Central memory CD4-positive, alpha-beta T cell (primary cell): ENCODE measurements at places on chromosomes 1 and 21.

DNA sequence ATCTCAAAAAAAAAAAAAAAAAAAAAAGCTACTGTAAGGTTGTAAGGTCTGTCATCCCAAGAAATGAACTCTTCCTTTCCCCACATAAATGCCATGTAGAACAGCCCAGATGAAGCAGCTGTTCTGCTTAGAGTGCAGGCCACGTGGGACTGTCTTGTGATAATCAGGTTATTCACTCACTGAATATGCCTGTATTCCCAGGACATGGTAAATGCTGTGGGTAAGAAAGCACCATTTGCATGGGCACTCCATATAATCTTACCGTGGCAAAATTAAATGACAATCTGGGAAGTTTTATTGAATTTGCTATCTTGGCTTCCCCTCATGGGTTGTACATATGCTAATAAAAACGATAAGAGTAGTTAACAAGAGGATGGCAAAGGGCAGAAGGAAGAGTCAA, 13.8 kb downstream of the RGS5 start:
- no peak for DNase-seq

- no peak for DNase-seq
Observed at GRCh38 chr1:116808200-116808847, 54.1 kb downstream of the CD2 start.

GRCh38 chr1:171588230-171588629, 33.8 kb upstream of the MYOCOS start:
- no peak for DNase-seq

- DNase-seq, result no peak
Observed at GRCh38 chr1:20124456-20125057, 5.2 kb upstream of the PLA2G2D start.

DNA sequence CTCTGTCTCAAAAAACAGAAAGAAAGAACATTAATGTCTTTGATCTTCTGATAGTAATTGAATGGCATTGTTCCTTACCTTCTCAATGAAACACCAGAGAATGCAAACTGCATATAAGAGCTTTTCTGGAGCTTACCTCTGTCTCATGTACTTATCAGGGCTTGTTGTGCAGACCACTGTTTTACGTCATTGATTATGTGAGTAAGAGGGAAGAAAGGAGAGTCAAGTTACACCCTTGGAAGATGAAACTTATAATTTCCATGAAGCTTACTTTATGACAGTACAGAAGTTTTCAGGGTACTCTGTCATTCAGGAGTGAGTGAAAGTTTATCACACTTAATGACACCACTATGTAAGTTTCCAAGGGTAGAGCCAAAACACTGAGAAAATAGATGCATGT, 49.0 kb upstream of the MAB21L3 start:
- DNase-seq, result no peak

DNA sequence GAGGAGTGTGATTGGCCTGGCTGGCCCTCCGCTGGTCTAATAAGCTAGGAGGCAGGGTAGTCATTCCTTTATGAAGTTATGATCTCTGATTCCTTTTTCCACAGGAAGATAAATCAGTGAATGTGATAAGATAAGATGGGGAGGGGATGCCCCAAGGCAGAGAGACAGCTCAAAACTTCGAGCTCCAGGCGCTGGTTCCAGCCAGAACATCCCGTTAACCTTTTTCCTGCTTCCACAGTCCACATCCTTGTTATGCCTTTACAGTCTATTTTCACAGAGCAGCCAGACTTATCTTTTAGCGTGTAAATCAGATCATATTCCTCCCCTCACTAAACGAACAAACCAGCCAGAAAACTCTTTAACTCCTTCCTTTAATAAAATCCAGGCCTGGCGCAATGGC, 38.5 kb upstream of the BMP8B start:
- DNase-seq, result no peak

GRCh38 chr1:156504438-156504813, 3.9 kb upstream of the MEF2D start:
- no peak for DNase-seq

GRCh38 chr1:89780721-89781120, 40.1 kb upstream of the LRRC8D start:
- no peak for DNase-seq

- DNase-seq, result peak; percentile 51
Observed at GRCh38 chr1:40143891-40144575, 17.2 kb upstream of the RLF start.

- DNase-seq, result no peak
Observed at GRCh38 chr1:58072450-58072849, 474.1 kb downstream of the OMA1 start.

- no peak for DNase-seq
Observed at GRCh38 chr1:221695301-221695700, 46.6 kb downstream of the DUSP10 start.

DNA sequence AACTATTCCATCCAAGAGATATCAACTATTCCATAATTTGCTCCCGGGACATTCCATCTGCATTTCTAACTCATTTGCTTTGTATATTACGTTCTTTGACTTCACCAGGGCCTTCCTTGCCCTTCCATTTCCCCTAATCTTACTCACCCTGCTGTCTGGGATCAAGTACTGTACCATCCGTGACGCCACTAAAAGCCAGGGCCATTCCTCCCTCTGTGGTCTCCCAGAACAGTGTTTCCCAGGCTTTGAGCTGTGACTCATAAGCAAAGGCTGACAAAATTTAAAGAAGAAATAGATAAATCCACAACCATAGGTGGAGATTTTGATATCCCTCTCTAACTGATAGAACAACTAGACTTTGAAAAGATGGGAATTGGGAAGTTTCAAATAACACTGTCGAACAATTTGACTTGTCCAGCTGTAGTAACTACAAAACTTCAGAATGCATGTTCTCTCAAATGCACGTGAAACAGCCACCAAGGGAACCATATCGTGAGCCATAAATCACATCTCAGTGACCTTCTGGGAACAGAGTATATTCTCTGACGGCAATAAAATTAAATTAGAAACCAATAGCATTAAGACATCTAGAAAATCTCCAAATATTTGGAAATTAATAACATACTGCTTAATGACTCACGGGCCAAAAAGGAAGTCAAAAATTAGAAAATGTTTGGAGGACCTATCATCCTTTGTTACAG, 501.0 kb downstream of the SETD4 start:
- no peak for DNase-seq

- no peak for DNase-seq
Observed at GRCh38 chr1:938711-939489, 15.2 kb downstream of the SAMD11 start.

GRCh38 chr1:183604038-183604808, 14.0 kb upstream of the NCF2 start:
- DNase-seq, result no peak

- DNase-seq, result no peak
Observed at GRCh38 chr1:87968197-87968955, 639.7 kb downstream of the LMO4 start.

- DNase-seq, result no peak
Observed at GRCh38 chr1:99600782-99601181, 45.1 kb upstream of the PALMD start.

DNA sequence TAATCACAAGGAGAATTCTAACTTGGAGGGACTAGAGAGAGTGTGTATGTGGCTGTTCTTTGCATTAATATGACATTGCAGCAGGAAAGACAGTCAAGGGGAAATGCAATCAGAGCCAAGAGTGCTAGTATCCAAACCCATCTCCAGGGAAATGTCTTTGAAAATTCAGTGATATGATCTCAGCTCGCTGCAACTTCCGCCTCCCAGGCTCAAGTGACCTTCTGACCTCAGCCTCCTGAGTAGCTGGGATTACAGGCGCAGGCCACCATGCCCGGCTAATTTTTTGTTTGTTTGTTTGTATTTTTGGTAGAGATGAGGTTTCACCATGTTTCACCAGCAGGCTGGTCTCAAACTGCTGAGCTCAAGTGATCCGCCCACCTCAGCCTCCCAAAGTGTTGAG, 16.3 kb downstream of the VASH2 start:
- DNase-seq, result no peak

DNA sequence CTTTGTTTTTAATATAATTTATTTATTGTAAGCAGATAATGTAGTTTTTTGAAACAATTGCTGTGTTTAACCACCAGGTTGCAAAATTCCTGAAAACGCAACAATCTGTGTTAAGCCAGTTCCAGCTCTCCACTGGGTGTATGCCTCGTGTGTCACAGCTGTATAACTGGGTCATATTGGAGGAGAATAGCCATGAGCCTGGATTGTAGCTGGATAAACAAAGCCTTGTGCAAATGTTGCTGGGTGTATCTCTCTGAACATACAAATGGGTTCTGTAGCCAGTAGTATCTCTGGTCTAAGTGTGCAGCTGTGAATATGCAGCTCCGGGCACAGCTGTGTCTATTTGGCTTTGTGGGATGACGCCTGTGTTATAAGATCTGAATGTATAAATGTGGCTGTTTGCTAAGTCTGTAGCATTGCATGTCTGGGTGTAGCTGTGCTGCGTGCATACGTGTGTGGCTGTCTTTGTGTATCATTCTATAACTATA, 2.8 kb downstream of the TCEA3 start:
- DNase-seq, result no peak

GRCh38 chr21:42644223-42645208, 8.9 kb upstream of the PDE9A start:
- no peak for DNase-seq

DNA sequence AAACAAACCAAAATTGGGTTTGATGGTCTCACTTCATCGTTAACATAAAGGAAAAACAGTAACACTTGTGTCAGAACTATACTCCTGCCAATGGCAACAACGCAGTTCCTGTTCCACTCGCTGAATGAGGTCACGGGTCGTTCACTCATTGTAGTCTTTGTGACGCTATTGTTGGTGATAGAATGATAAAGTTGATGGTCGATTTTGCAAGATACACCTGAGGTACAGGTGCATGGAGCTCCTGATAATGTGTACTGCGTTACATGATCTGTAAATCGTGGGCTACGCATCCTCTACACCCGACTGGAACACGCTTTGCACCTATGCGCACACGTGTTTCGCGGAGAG, 391 bp upstream of the CENPS start:
- no peak for DNase-seq

GRCh38 chr21:46334351-46335140, 10.6 kb downstream of the PCNT start:
- DNase-seq, result no peak

- no peak for DNase-seq
Observed at GRCh38 chr1:169568497-169568896, 17.8 kb downstream of the F5 start.

GRCh38 chr1:191151321-191151807, 673.7 kb upstream of the BRINP3 start:
- no peak for DNase-seq

- no peak for DNase-seq
Observed at GRCh38 chr1:87894062-87894461, 565.4 kb downstream of the LMO4 start.

- DNase-seq, result no peak
Observed at GRCh38 chr1:218829097-218829496, 344.6 kb upstream of the LYPLAL1 start.

GRCh38 chr21:43921571-43921978, 56.6 kb downstream of the AGPAT3 start:
- DNase-seq, result peak; percentile 52

DNA sequence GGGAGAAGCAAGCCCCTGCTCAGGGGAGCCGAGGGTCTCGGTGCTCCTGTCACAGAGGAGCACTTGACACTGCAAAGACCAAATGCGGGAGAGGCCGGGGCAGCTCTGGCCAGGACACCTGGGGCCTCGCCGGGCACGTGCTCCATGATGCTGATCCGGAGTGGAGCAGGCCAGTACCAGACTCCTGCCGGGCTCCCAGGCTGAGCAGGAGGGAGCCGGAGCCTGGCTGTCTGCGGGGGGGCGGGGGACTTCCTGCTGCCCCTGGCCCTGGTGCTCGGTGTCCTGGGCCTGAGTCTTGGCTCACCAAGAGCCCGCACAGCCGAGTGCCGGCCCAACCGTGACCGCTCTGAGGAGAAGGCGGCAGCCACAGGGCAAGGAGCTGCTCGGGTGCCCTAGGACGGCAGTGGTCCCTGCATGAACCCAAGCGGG, 38.5 kb upstream of the TMEM52 start:
- no peak for DNase-seq

- no peak for DNase-seq
Observed at GRCh38 chr21:42583477-42584295, 69.7 kb upstream of the PDE9A start.

- DNase-seq, result no peak
Observed at GRCh38 chr1:199619223-199619622, 408.3 kb upstream of the NR5A2 start.

DNA sequence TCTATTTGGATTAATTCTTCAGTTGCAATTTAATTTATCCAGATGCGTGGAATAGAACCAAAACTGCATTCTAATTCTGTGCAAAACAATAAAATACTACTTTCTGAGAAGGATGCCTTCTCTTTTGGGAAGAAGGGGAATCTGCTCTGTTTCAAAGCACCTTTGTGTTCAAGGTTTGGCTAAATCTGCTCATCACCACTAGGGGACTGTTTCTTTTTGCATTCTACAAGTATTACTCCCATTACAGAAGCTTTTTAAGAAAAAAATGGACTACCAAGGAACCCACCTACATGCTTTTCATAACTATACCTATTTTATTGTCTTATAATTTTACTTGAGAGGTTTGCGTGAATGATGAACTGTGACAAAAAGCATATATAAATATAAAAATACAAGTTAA, 18.2 kb downstream of the MRPS6 start:
- DNase-seq, result no peak

DNA sequence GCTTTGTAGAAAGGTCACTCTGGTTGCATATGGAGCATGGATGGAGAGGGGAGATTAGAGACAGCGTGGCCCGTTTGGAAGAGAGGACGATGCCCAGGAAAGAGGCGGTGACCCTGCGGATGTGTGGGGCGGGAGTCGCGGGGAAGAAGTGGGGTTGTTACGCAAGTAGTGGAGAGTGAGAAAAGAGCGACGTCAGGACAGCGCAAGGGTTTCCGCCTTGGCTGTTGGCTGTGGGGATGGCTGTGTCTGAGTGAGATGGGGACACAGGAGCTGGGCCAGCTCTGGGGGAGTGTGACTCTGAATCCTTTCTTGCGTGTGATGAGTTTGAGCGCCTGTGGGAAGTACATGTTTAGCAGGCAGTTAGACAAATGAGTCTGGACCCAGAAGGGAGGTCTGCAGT, 3.8 kb downstream of the B4GALT2 start:
- no peak for DNase-seq

- no peak for DNase-seq
Observed at GRCh38 chr1:168687816-168688215, 41.2 kb downstream of the DPT start.

- DNase-seq, result no peak
Observed at GRCh38 chr1:203199481-203199815, 12.9 kb upstream of the CHI3L1 start.

DNA sequence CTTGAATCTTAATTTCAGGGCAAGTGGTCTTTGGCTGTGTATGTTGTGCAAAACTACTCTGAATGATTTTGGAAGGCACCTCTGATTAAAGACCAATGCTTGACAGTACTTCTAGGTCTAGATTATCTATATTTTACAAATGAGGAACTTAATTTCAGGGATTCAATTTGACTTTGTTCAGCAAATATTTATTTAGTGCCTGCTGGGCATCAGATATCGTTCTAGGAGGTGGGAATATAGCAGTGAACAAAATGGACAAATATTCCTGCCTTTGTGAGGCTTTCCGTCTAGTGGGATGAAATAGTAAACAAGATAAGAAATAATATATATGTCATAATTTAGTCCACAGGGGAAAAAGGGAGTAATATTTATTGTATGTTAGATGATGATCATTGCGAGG, 4.7 kb downstream of the ZNF326 start:
- no peak for DNase-seq

GRCh38 chr1:209800984-209801834, 4.7 kb downstream of the IRF6 start:
- DNase-seq, result no peak
